Renal cortex interstitium (tissue), 15 donors: ENCODE measurements at places on chromosomes 3 and 15.

DNA sequence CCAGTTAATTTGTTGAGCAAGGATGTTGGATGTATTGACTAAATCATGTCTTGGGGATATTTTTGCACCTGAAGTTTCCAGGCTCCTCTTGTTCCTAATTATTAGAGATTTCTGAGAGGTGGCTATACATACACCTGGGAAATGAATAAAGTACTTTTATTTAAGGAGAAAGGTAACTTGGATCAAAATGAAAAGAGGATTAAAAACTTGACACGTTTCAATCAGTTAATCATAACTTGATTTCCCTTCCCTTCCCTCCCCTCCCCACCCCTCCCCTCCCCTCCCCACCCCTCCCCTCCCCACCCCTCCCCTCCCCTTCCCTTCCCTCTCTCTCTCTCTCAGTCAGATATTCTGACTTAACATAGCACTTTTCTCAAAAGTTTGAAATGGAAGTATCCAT lies 126.3 kb downstream of the KCNH8 start:
- DNase-seq = no peak

DNA sequence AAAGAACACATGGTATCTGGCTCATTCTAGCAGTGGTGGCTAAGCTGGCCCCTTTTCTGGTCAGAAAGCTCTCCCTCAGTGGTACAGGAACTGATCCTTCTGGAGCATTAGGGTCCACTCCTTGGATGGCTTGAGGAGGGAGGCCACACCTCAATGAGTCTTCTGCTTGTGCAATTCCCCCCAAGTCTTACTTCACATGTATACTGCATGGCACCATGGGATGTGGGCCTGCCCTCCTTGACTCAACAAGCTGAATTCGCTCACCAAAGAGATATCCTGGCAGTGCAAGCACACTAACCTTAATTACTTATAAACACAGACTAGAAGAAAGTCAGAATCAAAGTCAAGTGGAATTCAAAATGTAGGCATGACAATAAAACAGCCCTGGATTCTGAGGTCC lies 133.8 kb upstream of the SLC2A2 start:
- DNase-seq = no peak

GRCh38 chr3:31762888-31763351 lies 218.1 kb downstream of the OSBPL10 start:
- no peak for DNase-seq

DNA sequence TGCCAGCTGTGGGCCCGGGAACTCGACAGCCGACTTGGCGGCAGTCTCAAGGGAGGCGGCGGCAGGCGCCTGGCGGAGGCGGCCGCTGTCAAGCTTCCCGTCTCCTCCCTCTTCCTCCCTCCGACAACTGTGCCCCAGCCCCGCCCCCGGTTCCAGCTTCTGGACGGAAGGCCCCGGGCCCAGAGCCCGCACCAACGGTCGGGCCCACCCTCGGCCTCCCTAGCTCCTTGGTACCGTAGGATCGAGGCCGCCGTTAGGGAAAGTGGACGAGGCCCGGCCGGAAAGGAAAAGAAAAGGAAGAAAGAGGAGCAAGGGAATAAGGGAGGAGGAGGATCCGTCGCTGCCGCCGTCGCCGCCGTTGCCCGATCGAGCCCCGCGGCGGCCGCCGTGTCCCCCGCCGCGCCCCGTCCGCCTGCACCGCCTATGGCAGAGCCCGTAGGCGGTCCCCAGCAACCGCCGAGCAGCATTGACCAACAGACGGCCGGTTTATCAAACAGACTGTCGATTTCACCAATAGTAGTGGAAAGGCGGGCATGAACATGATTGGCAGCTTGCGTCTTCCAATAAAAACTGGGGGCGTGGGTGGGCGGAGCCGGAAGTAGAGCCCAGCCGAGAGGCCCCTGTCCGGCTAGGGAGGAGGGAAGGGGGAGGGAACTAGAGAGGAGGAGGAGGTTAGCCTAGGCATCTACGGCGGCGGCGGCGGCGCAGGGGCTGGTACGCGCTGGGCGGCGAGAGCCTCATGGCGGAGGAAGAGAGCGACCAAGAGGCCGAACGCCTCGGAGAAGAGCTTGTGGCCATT lies at the start of the genes CGGBP1 and ZNF654:
TSS of gene CGGBP1 (minus strand) at position 425 of the 799 bp plus-strand sequence. CDS start 3,029 bp downstream, outside the sequence.
TSS of gene ZNF654 (plus strand) at position 675 of the 799 bp plus-strand sequence. CDS start at position 740, 65 bp downstream.
- peak; percentile 95 for DNase-seq

DNA sequence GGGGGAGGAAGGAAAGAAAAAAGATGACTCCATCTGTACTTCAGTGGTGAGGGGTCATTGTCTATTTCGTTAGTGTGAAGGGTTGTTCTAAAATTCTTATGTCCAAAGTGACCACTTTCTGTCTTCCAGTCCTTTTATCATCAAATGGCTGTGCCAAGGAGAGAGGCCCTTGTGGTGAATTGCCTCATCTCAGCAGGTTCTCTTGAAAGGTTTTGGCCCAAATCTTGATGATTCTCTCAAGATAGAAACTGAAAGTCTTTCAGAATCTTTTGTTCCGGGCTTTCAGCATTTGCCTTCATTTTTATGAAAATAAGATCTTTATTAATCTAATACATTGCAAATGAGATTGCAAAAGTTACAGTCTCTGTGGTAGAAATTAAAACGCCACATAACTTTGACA lies 575.8 kb downstream of the RSL24D1 start:
- no peak for DNase-seq

GRCh38 chr3:168024537-168024941 lies 71.2 kb downstream of the GOLIM4 start:
- no peak for DNase-seq

DNA sequence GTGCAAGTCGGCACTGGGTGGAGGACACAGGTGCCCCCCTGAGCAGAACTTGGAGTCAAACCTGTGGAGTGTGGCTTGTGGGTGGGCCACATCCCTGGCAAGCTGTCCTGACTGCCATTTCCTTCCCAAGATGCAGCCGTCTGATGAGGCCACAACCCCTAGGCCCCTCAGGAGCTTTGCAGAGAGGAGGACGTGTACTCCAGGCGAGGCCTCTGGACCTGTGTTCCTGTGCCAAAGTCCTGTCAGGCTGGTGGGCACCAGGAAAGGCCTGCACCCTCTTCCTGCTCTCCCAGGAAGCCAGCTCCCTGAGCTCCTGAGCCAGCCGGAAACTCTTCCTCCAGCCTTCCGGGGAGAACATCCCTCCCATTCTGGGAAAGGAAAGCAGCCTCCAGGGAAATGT lies 48.5 kb downstream of the CMTM6 start:
- no peak for DNase-seq

GRCh38 chr3:66492672-66493071 lies 8.2 kb downstream of the LRIG1 start:
- DNase-seq = no peak

DNA sequence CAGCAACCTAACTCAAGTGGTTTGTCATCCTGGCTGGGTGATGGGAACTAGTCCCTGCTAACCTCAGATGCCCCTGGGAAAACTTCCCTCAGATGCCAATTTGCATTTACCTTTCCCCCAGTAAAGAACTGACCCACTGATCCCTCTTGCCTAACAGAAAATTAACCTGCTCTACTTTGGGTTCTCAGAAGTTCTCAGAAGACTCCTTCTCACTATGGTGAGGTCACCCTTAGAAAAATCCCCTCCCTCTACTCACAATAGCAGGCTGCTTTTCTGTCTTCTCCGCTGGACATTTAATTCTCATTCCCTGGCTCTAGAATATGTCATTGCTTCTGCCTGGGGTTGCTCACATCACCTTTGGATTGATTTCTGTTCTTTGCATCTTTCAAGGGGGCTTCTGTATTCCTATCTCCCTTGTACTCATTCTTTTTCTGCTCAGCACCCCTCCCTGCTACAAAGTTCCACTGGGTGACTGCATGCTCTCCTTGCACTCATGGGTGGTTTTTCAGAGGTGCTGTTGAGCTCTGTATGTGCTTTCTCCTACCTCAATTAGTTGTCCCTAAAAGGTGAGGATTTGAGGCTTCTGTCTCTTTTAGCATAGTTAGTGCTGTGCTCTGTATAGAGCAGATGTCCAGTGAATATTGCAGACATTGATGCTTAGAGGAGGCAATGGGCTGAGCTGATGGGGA lies 869 bp downstream of the PLA1A start:
- DNase-seq = no peak

DNA sequence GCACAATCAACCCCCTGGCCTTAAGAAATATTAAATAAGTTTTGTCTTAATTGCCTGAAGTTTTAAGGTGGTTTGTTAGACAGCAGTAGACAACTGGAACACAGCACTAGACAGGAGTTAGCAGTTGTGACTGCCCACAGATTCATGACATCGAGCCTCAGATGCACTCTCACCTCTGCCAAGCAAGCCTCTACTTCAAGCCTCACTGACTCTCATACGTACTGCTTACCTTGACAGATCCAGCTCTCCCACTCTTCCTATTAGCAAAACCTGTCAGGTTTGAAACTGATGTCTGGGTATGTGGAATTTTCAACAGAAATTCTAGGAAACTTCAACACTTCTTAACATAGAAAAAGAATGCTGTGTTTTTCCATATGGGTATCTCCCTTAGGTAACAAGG lies 382.9 kb upstream of the DPH6 start:
- no peak for DNase-seq

- no peak for DNase-seq
Observed at GRCh38 chr3:126891791-126892190, 91.1 kb upstream of the PLXNA1 start.

GRCh38 chr3:170974872-170975271 lies 51.6 kb downstream of the SLC2A2 start:
- no peak for DNase-seq
